AML-193 (cell line): ENCODE measurements at places on chromosomes 3 and 15.

- no peak for DNase-seq
Observed at GRCh38 chr3:198092276-198092675, 132.3 kb downstream of the LMLN start.

DNA sequence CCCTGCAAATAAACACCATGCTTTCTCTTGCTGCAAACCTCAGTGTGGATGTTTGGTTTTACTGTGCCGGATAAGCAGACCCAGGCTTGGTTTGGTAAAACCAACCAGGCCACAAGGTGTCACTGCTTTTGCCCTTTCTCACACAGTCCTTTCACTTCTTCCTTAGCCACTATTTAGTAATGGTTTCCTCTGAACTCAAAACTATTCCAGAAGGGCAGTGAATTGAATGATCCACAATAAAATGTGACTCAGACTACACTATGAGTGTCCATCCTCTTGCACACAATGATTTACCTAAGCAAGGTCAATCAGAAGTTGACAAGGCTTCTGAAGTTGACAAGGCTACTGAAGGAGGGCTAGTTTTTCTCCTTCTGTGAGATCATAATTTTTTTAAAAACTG, 552.4 kb upstream of the CCDC54 start:
- no peak for DNase-seq

DNA sequence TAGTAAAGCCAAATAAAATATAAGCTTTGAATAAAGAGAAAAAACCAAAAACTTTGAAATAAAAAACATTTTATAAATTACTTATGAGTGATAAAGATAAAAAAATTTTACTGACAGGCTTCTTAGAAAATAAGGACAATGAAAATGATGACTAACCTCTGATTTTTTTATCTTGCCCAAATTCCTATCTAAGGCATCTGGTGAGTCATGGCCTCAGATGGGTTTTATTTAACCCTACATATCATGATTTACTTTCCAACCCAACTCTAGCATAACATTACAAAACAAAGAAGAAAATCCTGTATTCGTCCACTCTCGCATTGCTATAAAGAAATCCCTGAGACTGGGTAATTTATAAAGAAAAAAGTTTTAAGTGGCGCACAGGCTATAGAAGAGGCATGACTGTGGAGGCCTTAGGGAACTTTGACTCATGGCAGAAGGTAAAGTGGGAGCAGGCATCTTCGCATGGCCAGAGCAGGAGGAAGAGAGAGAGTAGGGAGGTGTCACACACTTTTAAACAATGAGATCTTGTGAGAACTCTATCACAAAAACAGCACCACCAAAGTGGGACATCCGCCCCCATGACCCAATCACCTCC, 152.1 kb downstream of the NEK10 start:
- no peak for DNase-seq

DNA sequence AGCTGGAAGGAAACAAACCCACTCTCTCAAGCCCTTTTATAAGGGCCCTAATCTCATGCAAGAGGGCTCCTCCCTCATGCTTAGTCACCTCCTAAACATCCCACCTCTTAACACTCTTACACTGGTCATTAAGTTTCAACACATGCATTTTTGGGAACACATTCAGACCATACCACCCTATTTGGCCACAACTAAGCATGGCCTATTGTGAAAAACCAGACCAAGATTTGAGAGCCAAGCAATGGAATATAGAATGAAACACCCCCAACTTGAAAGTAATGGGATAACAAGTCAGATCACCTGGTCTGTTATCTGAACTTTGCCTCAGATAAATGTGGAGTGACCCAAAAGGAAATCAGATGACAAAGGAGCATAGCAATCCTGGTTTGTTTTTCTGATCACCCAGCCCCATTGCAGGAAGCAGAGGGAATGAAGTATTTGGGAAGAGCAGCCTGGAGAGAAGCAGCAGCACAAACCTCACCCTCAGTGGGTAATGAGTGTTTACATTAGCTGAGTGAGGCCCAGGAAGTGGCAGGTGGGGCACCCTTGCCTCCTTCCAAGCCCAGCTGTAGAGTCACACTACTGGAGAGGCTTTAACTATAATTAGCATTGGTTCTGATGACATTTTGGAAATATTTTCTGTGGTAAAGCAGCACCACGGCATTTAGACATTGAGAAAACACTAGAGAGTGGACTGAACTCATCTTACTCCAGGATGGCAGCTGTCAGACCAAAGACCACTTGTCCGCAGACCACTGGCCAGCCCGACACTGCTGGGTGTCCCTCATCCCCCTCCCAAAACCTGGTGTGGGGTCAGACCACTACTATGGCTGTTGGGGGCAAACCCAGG, 48.8 kb upstream of the PRTG start:
- no peak for DNase-seq

- peak; percentile 94 for DNase-seq
Observed at GRCh38 chr3:87088993-87089841, 98.3 kb upstream of the VGLL3 start.

- DNase-seq = no peak
Observed at GRCh38 chr15:42155546-42156242, 742 bp downstream of the PLA2G4F start.

DNA sequence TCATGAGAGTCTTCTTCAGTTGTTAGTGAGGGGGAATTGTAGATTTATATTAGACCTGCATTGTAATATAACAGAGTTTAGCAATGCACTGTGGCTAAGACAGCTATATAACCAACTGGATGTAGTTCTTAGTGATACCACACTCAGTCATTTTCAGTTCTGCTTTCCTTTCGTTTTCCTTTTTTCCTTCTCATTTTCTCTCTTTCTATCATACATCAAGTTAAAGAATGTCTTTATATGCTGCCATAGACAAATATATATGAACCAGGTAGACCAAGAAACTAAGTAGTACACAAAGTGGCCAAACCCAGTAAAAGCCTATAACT, 43.7 kb upstream of the CD47 start:
- DNase-seq = no peak

DNA sequence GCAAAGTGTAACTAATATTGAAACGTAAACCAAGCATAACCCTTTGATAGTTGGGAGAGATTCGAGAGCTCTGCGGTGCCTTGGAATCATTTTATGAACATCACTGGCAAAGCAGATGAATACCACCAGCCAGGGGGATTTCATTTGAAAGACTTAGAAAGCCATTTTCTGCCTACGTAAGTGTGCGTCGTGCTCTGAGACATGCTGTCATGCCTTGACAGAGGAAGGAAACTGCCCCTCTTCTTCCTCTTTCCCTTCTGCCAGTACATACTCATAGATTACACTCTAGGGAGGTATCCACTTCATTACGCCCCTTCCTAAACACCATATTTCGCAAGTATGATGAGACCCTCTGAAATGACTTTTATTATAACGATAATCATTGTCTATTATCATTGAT, 3.3 kb upstream of the MTHFS start:
- no peak for DNase-seq

DNA sequence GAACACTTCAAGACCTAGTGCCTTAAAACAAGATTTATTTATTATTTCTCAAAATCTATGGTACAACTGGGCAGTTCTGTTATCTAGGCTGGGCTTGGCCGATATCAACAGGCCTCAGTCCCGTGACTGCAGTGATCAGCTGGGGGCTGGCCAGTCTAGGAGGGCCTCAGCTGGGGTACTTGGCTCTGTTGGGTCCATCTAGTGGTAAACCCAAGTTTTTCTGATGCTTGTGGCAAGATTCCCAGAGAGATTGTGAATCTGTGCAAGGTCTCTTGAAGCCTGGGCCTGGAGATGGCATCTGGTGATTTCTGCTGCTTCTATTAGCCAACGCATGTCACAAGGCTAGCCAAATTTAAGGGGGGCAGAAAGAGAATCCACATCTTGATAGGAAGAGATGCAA, 482.4 kb upstream of the SGO1 start:
- no peak for DNase-seq

- no peak for DNase-seq
Observed at GRCh38 chr15:48596415-48596814, 49.1 kb downstream of the FBN1 start.

DNA sequence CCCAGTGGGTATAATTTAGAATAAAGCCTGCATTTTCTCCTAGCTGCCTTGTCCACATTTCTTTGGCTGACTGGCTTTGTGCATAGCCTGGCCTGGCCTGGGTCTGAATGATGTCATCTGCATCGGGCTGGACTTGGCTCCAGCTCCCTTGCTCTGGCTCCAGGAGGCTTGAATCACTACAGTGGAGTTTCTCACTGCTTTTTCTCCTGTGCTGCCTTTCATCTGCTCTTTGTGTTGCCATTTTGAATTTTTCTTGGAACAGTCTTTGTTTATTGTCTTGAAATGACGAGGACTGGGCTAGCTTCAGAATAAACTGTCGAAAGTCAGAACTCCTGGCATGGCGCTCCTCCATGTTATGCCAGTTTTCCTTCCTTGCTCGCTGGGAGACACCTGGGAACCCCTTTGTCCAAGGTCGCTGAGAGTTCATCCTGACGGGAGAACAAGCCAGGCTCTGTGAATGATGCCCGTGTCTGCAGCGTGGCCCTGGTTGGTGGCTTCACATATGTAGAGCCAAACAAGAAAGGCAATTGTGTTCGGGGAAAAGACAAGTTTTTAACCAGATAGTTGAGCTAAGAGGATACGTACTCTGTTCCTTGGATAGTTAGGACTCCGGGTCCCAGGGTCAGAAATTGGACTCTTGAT, 258.9 kb downstream of the PDZRN3 start:
- no peak for DNase-seq

DNA sequence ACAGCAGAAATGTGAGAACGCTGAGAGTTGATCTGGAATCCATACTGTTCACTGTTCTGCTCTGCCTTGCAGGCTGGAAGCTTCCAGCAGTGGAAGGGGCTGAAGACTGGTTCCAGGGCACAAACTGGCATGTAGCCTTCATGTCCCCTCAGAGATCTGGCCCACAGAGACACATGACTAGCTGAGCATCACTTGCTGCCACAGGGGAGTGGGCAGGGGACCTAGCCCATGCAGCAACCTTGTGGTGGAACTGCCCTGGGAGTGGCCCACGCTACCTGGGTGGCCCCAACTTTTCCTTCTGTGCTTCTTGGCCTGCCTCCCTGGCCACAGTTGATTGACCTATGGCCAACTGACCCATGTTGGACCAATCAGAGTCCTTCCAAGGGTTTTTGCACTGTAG, 98.1 kb downstream of the TPRA1 start:
- DNase-seq = no peak

GRCh38 chr3:178320456-178321351, 215.5 kb upstream of the KCNMB2 start:
- DNase-seq = no peak

DNA sequence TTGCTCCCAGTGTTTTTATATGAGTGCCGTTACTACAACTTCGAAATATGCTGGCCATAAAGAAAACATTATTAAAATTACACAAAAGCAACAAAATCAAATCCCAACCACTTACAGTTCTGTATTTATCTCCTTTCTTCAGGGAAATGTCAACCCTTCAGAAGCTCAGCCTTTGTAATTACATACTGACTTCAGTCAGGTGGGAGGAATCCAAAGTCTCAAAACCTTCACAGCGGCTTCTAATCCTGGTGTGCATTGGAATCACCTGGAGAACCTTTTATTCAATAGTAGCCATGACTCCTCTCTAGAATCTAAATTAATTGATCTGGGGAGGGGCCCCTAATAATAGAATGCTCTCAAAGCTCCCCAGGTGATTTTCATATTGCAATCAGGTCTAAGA, 463.7 kb upstream of the ARHGEF26 start:
- no peak for DNase-seq

DNA sequence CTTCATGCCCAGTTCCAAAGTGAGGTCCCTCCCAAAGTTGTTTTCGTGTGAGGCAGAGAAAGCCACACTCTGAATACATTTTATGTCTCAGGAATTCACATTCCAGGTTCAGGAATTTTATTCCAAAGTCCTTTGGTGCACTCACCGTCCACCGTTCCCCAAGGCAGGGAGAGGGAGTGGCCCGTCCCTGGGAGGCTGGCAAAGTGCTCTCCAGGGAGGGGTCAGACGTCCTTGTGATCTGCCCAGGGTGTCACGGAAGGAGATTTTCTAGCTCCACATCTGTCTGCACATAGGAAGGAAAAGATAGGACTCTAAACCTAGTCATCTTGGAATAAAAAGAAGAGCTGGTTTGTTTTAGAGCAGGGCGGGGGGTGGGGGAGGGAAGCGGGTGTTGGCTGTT, 47.9 kb downstream of the KLF13 start:
- no peak for DNase-seq

DNA sequence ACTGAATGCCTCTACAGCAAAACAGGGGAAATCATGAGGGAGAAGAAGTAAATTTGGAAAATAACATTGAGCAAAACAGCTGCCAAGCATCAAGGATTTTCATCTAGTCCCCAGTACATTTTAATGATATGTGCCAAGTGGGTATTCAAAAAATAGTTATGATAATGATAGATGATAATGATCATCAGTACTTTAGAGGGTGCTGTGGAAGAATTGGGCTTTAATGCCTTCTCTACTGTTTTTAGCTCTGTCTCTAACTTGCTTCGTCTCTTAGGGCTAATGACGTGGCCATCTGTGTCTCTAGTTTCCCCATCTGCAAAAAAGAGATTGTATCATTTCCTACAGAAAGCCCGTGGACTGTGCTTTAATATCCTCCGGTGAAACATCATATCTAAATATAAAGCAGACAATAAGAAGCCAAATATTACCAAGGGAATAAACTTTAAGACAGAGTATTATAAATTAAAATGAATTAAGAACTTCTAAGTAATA, 10.2 kb upstream of the FSIP1 start:
- DNase-seq = no peak

DNA sequence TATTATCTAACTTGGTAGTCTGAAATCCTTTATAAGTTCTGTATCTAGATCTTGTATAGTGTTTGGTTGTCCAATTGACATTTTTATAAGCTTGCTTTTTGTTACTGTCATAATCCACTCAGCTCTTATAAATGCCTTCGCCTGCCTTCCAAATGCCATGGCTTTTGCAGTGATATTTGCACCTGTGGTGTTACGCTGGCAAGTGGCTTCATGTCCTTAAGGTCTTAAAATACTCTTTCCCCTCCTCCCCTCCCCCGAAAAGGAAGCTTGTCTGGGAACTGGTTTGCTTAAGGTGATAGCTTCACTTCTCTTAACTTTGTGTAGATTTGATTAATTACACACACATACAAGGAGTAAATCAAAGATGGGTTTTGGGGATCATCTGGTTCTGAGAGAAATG, 62.0 kb downstream of the ABHD2 start:
- no peak for DNase-seq

GRCh38 chr15:31062911-31063310, 38.6 kb downstream of the TRPM1 start:
- no peak for DNase-seq

DNA sequence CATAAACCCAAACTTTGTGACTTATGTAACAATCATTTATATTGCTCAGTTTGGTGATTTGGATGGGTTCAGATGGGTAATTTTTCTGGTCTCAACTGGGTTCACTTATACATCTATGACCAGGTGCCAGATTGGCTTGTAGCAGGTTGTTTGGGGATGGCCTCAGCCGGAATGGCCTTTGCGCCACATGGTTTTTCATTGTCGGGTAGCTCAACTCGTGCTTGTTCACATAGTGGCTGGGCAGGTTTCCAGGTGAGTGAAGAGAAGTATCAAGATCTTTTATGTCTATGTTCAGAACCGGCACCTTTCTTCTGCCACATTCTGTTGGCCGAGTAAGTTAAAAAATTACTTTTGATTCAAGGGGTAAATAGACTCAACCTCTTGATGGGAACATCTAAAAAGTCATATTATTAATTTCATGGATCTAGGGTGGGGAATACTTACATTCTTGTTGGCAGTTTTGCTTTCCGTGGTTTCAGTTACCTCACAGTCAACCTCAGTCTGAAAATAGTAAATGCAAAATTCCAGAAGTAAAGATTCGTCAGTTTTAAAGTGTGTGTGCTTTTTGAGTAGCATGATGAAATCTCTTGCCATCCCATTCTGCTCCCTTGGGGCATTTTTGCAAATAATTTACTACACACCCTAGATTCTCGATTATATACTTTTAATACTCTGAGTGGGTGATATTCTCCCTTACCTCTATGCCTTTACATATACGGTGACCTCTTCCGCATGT, 745.7 kb upstream of the CCDC54 start:
- DNase-seq = no peak
